ENCODE measurements at places on chromosomes 3 and 15. TPM values are rescaled to one million over a fixed set of nuclear protein-coding genes. Genes with fewer than 3 reads are reported as not detected.

DNA sequence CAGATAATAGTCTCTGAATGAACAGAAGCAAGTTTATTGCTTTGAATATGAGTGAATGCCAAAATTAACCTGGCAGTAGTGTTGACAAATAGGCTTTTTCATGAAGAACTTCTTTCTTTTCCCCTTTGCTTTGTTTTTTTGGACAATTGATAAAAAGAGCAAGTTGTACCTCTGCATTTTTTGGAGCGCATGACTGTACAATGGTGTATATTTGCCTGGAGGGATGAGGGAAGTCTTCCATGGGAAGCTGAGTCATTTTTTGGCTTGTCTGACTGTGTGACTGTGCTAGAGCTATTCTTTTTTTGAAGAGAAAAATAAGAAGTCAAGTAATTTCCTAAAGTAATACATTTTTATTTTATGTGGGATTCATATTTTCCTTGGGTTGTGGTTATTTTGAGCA lies 186.9 kb downstream of the KLHL25 start:
- no peak for DNase-seq

GRCh38 chr3:126985132-126985985 lies 2.4 kb downstream of the PLXNA1 start:
- DNase-seq = no peak

Gene SPESP1
- 2.0 TPM for total RNA-seq

GRCh38 chr15:48076454-48076853 lies 44.3 kb upstream of the SLC24A5 start:
- no peak for DNase-seq

DNA sequence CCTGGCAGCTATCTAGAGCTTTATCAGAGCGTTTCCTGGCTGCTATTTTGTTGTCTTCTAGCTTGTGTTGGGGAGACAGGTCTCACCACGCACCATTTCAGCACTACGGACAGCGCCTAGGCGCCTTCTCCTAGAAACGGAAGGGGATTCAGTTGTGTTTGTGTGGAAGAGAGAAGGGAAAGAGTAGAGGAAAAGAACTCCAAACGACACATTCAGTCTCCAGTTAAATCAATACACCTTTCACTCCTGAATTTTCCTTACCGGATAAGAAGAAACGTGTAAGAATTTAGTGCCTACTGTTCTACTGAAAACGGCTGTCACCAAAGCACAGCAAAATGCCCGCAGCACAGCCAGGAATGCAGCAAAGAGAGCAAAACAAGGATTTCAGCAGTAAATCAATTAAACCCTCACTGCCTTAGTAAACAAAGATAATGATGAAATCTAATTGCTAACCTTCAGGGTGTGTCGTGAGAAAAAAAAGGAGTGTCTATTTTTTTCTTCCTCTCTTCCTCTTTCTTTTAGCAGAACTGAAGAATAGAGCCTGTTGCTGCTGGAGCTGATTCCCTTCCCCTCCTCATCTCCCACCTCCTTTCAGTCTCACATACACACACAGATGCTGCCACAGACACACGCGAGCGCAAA lies 412 bp upstream of the CTXN2 start:
- DNase-seq = peak; percentile 65

GRCh38 chr15:74158855-74159650 lies 14.5 kb upstream of the ISLR start:
- DNase-seq = no peak

GRCh38 chr15:31480356-31481025 lies 153.9 kb downstream of the KLF13 start:
- no peak for DNase-seq

GRCh38 chr15:84865074-84865569 lies 19.3 kb upstream of the SLC28A1 start:
- DNase-seq = no peak

GRCh38 chr3:20280257-20280656 lies 94.3 kb upstream of the SGO1 start:
- DNase-seq = no peak

GRCh38 chr3:141432904-141433303 lies 53.9 kb upstream of the RASA2 start:
- no peak for DNase-seq

Gene P2RY13
- total RNA-seq = 14.4 TPM

Gene CNTN3
- total RNA-seq = 1.9 TPM

Gene PHLDB2
- 33.6 TPM for total RNA-seq

Measured in lower lobe of right lung (tissue), 2 donors.